ENCODE measurements at places on chromosomes 3 and 15.

GRCh38 chr15:64634027-64634426 lies 141.4 kb downstream of the RBPMS2 start:
- DNase-seq, result no peak

DNA sequence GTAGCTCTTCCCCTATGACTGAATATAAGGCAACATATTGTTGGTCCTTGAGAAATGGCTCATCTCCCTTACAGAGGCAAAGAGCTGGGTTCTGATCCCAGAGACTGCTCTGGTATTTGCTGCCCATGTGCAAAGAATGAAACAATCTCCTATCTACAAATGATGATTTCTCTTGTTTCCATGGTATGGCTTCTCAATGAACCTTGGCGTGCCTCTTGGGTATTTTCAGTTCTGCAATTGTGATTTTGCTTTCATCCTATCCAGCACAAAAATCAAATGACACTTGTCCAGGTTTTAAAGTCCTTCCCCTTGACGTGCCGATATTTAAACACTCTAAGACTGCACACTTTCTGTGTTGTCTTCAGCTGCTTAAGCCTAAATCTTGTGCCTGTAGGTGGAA lies 109.8 kb upstream of the NR2F2 start:
- DNase-seq, result no peak

DNA sequence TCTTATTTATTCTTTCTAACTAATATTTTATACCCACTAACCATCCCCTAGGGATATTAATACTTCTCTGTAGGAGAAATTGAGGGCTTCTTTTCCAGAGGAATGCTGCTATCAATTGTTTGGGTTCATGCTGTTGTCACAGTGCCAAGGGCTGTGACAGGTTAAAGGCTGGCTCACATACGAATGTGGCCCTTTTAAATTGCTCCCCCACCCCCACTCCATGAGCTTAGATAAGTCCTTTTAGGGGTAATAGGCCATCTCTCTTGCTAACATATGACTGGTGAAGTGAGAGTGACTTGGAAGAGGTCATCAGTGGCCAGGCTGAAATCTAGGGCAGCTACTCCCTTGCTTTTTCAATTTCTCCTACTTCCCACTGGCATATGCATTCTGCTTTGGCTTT lies 121.9 kb upstream of the DPH6 start:
- DNase-seq, result no peak

DNA sequence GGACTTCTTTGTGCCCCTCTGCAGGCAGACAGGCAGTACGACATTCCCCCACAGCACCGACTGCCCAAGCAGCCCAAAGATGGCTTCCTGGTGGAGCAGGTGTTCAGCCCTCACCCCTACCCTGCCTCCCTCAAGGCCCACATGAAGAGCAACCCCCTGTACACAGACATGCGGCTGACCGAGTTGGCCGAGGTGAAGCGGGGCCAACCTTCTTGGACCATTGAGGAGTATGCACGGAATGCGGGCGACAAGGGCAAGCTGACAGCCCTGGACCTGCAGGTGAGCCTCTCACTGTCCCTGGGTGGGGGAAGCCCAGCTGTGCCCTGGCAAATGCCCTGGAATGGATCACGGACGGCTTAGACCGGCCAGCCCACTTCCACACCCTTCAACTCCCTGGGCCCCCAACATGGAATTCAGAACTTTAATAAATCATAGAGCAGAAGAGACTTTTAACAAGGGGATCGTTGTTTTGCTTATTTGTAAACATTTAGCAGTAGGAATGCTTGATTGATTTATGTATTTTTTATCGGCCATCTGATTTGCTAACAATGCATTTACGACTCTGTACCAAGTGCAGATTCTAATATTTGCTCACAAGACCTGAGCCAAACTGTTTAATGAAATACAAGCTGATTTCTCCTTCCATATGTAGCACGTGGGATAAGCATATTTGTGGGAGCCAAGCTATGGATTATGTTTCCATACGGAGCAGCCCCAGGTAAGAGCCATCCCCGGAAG lies 31.1 kb downstream of the MINAR1 start:
- no peak for DNase-seq

DNA sequence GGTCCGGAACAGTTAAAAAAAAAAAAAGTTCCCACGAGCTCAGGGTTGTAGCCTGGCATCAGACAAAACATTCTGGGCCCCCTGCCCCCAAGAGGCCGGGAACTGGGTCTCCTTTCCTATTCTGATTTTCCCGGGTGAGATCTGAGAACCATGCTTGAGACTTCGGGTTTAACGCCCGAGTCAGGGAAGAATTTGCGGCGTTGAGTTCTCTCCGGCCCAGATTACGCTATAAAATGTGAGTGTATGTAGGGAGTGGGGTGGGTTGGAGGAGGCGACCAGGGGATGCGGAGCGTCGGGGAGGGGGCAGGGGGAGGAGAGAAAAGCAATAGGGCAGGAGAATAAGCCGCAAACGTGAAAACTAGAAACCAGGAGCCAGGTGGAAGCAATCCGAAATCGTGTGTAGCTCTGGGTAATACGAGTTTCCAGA lies 2.7 kb downstream of the ZIC1 start:
- DNase-seq, result no peak
